ENCODE measurements at places on chromosomes 1 and 21.

DNA sequence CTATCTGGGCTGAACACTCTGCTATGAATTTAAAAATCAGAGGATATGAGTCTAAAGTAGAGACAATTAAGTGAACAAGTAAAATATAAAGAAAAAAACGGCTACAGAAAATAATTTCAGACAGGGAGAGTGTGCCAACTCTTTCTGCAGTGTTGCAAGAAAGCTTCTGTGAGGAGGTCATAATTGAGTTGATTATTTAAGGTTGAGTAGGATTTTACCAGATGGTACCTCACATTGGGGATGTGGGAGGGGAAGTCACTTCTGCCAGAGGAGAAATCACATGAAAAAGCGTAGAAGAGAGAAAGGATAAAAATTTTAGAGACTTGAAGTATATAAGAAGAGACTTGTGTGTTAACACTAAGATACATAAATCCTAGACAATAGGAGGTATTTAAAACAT, 238.0 kb upstream of the NCAM2 start:
- no peak for DNase-seq

DNA sequence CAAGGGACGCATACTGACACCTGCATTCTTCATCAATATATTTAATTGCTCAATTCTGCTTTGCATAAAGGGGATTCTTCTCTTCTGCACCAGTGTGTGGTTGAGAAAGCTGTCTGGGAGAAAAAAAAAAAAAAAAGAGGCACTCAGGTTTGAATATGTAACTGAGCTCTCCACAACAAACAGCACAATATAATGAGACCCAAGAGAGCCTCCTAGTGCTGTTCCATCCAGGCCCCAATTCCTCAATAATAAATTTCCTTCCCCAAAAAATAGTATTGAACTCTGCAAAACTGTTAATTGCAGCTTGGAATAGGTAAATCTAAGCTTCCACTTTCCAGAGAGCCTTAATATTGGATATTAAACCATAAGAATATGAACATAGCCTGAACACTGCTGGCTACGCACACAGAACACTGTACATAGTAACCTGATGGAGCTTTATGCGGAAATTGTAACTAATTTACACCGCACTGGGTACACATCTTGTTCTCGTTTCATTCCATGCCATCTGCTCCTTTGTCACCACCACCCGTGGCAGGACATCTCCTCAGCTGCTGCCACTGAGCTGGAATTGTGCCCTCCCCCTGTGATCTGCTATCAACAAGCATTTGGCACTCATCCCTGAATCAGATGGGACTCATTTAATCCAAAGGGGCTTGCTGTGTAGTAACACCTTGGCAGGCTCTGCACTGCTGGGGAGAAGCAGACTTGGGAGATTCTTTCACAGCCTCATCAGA, 272.0 kb downstream of the HHIPL2 start:
- no peak for DNase-seq

- DNase-seq, result no peak
Measured at GRCh38 chr1:95304803-95305202, 70.8 kb downstream of the RWDD3 start.

GRCh38 chr1:209993061-209993830, 55.2 kb downstream of the SYT14 start:
- no peak for DNase-seq

DNA sequence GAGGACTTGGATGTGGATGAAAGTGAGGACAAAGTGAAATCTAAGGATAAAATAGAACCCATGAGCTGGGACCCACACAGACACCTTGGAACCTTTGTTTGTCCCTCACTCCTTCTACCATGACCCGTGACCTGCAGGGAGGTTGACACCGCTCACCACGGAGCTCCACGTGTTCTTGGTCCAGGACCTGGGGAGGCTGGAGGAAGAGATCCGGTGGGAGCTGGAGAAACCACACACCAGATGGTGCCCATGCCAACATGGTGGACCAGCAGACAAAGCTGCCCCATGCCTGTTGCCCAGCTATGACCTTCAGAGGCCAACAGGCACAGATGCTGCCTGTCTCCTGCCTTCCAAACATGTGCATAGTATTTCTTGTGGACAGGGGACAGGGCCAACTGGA, 721.9 kb downstream of the PTPRU start:
- DNase-seq, result no peak

DNA sequence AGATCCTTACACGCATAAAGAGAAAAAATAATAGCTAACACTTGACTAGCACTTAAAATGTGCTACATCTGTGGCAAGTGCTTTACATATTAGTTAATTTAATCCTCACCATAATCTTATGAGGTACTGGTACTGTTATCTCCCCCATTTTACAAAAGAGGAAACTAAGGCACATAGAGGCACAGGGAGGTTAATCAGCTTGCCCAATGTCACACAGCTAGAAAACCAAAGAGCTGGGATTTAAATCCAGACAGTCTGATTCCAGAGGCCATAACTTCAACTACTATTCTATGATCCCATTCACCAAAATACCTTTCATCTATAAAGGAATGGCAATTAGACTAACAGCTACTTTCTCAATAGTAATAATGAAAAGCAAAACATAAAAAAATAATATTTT, 11.7 kb downstream of the SPOCD1 start:
- DNase-seq, result no peak

DNA sequence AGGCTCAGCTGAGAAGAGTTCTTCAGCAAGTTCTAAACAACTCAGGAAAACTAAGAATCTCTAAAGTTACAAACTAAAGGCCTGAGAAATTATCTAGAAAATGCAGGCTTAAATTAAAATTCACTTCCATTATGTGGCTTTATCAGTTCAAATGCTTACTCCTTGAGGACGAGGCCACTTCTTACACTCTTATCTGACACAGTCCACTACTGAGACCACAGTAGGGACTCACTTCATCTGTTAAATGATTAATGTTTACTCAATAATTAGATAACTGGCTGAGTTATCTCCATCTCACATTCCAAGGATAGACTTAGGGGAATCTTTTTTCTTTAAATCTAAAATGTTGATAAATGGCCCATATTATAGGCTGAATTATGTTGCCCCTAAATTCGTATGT, 1.6 kb downstream of the C1orf141 start:
- no peak for DNase-seq

GRCh38 chr1:159746666-159747065, 32.3 kb upstream of the CRP start:
- no peak for DNase-seq

- DNase-seq, result no peak
Measured at GRCh38 chr1:212669600-212669999, 30.0 kb downstream of the BATF3 start.

GRCh38 chr21:33976082-33977016, 60.7 kb upstream of the ATP5PO start:
- DNase-seq, result peak; percentile 97
